Fibroblast of villous mesenchyme (primary cell): ENCODE measurements at places on chromosomes 1 and 21.

- DNase-seq, result no peak
Measured at GRCh38 chr1:36567601-36568341, 85.1 kb upstream of the CSF3R start.

DNA sequence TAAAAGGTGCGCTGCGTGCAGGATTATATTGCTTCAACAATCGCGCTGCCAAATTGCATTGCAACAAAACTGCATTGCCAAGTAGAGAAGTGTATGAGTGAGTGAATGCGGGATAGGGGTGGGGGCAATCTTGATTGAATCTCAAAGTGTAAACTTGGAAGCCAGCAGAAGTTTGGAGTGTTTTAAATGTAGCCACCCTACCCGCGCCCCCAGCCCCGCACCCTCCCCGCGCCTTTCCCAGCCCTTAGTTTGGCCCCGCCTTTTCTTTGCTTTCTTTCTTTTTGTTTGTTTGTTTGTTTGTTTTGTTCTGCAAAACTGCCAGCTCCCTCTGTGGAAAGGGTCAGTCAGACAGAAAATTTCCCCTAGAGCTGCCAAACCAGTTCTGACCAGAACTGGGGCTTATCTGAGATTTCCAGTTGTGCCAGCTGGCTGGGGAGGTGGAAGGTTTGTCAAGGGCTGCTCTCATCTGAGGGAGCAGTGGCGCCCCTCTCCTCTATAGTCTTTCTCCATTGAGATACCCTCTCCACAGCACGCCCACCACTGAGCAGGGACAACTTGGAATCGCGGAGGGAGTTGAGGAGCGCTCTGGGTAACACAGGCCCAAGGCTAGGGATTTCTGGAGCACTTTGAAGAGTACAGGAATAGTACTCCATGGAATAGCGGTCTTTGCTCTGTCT, 666 bp upstream of the BEND5 start:
- DNase-seq, result no peak

DNA sequence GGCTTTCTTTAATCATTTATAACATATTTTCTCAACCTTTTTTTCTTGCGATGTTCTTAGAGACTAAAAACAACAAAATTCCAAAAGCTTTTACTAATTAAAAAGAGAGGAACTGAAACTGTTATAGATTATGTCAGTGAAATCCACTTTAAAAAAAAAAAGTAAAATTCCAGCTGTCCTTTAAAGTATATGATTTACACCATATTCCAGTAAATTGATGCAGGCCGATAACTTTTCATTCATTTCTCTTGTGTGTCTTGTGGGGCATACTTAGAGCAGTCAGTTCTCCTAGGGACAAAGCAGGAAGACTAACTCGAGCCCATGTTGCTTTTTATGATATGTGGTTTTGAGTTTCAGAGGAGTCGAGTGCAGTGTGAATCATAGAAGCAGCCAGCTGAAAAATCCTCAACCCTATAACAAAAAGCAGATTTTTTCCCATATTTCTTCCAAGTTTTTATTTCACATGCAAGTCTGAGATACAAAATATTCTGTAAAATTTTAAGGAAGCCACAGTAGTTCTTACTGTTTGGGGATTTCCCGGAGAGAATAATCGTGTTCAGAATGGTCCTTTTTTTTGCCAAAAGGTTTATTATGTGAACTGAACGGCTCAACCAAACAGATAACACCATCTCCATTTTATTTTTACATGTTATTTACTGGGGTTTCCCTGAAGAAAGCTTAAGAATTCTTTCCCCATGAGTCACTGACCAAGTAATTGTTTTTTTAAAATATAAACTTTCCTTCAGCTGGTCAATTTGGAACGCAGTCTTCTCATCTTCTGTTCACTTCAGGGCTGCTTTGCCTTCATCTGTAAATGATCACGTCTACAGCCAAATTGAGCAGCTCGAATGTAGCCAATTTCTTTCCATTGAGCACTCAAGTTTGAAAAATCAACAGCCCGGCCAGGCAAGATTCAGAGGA, 77.0 kb upstream of the C1orf105 start:
- DNase-seq, result peak; percentile 87

- DNase-seq, result peak; percentile 64
Measured at GRCh38 chr1:97340951-97341350, 579.9 kb downstream of the DPYD start.

DNA sequence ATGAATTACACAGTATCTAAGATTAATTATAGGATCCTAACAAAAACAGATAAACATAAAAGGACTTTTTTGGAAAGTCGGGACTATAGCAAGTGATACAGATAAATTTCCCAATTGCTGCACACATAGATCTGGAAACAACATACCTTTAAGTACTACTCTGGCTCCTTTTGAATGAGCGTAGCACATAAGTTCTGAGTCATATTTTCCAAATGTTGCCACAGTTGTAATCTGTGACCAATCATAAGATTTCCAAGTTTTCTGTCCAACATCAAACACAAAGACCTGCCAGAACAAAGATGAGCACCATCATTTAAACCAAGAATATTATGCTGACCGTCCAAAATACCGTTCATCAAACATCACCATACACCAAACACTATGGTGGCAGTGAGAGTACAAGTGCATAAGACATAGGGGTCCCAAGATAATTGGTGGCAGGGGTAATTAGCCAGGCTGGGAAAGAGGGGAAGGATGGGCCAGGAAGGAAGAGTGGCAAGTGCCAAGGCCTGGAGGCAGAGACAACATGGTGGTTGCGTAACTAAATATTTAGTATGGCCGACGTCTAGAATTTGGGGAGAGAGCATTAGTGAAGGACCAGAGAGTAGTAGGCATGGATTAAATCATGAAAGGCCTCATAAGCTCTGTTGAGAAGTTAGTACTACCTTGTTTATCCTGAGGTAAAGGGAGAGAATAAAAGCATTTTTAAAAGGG, 3.6 kb downstream of the CTBS start:
- peak; percentile 42 for DNase-seq

DNA sequence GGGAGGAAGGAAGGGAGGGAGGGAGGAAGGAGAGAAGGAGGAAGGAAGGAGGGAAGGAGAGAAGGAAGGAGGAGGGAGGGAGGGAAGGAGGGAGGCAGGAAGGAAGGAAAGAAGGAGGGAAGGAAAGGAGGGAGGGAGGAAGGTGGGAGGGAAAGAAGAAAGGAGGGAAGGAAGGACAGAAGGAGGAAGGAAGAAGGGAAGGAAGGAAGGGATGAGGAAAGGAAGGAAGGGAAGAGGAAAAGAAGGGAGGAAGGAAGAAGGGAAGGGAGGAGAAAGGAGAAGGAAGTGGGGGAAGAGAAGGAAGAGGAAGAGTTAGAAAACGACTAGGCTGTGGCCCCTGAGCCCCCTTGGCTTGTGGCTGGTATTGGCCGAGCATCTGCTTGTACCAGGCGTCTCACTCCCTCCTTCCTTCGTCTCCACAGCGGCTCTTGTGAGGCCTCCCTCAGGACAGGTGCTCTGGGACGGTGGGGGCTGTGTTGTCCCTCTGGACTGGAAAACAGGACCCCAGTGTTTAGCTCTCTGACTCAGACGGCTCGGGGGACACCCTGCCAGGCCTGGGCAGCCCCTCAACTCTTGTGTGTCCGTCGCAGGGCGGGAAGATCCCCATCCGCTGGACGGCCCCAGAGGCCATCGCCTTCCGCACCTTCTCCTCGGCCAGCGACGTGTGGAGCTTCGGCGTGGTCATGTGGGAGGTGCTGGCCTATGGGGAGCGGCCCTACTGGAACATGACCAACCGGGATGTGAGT, 36.2 kb upstream of the C1QA start:
- no peak for DNase-seq

DNA sequence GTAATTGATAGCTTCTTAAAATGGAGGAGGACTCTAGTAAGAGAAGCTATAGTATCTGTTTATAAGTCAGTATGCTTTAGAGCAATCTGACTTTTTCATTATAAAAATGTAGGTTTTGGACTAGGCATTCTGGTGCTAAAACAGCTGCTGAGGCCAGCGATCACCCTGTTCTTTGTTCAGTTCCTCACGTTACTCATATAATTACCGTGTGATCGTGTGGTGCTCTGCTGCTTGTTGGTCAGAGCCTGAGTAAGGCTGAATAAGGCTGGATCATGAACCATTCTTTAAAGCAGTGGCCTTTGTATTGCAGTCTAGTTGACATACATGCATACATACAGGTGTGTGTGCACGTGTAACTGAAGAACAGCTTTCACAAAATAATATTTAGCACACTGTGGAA, 25.2 kb downstream of the CDC42 start:
- DNase-seq, result no peak
